ENCODE measurements at places on chromosomes 3 and 15.

GRCh38 chr15:75109736-75110130 lies 86.3 kb downstream of the PPCDC start:
- no peak for DNase-seq

DNA sequence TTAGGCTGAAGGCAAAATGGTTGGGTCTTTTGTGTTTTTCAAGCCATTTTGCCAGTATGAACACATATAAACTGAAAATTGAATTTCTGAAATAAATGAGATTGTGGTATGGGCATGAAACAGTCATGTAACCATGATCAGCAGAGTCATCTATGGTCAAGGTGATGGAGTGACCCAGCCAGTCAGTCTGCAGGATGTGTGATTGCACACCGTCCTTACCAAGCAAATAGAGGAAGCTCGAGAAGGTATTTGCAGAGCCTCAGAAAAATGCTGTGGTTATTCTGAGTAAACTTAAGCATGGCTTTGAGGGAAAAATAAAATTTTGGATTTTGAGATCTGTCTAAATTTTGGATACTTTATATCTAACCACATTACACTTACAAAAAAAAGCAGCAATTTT lies 95.9 kb upstream of the RNF7 start:
- no peak for DNase-seq

GRCh38 chr15:101535170-101535902 lies 45.8 kb upstream of the PCSK6 start:
- no peak for DNase-seq

DNA sequence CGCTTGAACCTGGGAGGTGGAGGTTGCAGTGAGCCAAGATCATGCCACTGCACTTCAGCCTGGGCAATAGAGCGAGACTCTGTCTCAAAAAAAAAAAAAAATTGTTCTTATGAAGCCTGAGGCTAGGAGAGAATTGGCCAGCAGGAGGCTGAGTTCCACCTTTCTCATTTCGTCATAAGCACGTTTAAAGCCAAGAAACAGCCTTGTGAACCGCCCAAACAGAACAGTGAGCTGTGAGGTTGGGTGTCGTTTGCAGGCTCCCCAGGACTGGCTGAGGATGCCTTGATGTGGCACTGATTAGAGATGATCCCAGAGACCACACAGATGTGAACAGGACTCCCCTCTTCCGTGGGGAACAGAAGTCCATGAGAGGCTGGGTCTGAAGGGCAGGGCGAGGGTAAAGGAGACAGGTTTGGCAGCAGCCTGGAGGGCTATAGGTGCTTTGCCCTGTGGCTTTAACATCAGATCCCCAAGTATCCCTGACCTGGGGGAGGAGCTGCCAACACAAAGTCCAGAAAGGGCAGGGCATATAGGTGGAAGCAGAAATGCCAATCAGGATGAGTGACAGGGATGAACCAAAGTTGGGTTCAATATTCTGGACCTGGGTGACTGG lies 52.9 kb downstream of the CLEC3B start:
- no peak for DNase-seq

GRCh38 chr3:146577662-146578061 lies 27.5 kb downstream of the PLSCR5 start:
- DNase-seq, result no peak

DNA sequence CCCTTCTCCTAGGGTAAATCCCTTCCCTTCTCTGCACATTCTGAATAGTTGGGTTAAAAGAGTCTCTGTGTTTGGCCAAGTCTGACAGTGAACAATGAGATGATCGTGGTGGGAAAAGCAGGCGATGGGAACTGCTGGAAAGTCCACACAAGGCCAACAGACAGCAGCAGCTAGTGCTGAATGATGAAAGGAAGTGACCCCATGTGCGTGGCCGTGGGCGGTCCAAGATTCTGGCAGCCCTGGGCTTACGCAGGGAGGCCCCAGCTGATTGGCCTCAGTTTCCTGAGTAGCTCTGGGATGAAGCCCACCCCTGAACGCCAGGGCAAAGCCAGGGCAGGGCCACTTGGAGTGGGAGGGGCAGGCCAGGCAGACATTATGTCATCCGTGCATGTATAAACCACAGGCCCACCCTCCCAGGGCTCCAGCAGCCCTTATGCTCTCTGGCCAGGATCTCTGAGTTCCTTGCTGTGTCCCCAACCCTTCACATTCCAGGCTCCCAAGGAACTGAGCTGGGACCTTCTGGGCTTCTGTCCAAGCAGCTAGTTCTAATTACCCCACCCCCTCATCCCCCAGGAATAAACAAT lies 57.8 kb downstream of the CDC25A start:
- DNase-seq, result no peak

GRCh38 chr3:57127891-57128518 lies 37.1 kb downstream of the IL17RD start:
- no peak for DNase-seq

GRCh38 chr15:62054979-62055378 lies 5.3 kb downstream of the VPS13C start:
- DNase-seq, result no peak
